ENCODE measurements at places on chromosomes 2 and 18. TPM values are rescaled to one million over a fixed set of nuclear protein-coding genes. Genes with fewer than 3 reads are reported as not detected.

Gene CYP1B1
- 46.1 TPM for total RNA-seq

Gene HOXD10
- total RNA-seq: not detected

Gene PASK
- 1.7 TPM for total RNA-seq

Gene WDCP
- 6.6 TPM for total RNA-seq

Gene CCDC74A
- total RNA-seq: 0.94 TPM

Gene CENPA
- total RNA-seq: 0.38 TPM

Gene GCG
- total RNA-seq: not detected

Gene LIMS4
- total RNA-seq: 4.0 TPM

Gene LHCGR
- total RNA-seq: 0.26 TPM

Gene KCNS3
- 2.8 TPM for total RNA-seq

Gene NEU4
- total RNA-seq: 0.38 TPM

Gene ERBB4
- total RNA-seq: 20.6 TPM

Gene PRSS56
- total RNA-seq: not detected

Gene LIMS3
- total RNA-seq: 3.0 TPM

Gene THUMPD2
- total RNA-seq: 8.7 TPM

GRCh38 chr2:160427629-160428404 lies 65.8 kb downstream of the RBMS1 start:
- DNase-seq: no peak

GRCh38 chr2:25557179-25558036 lies 116.0 kb downstream of the DTNB start:
- no peak for DNase-seq

DNA sequence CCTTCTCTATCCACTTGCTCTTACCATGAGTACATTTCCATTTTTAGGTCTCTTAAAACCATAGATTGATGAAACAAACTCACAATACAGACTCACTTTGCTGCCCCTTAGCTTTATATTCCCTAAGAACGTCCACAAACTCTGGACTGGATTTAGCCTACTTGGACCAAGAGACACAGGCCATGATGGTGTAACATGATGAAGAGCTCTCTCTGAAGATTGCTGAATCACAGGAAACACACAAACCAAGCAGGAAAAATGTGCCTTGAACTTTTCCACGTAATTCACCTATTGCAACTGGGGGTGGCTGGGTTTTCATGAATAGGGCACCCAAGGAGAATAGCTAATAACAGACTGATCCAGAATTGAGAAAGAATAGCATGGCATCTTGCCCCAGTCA lies 201.7 kb upstream of the RBBP8 start:
- no peak for DNase-seq

GRCh38 chr2:18506883-18507509 lies 53.5 kb downstream of the RDH14 start:
- DNase-seq: no peak

- no peak for DNase-seq
Measured at GRCh38 chr2:173673640-173674039, 291.5 kb downstream of the SP3 start.

- peak; percentile 68 for DNase-seq
Measured at GRCh38 chr18:51196811-51197660, 445 bp downstream of the MEX3C start.

GRCh38 chr2:140851258-140851981 lies 1279.4 kb downstream of the LRP1B start:
- no peak for DNase-seq

DNA sequence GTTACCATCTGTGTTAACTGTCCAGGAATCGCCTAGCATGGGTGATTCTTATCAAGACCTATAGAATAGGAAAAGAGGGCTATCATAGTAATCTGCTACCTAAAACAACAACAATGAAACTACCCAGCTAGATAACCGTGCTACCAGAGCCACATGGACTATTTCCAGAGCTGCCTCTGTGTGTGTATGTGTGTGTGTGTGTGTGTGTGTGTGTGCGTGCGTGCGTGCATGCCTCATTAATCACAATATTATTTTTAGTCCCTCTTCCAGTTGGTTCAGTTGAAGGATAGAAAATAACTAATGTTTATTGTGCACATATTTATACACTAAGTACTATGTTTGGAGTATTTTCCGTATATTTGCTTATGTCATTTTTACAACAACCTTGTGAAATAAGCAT lies 201.1 kb downstream of the SP3 start:
- DNase-seq: no peak

DNA sequence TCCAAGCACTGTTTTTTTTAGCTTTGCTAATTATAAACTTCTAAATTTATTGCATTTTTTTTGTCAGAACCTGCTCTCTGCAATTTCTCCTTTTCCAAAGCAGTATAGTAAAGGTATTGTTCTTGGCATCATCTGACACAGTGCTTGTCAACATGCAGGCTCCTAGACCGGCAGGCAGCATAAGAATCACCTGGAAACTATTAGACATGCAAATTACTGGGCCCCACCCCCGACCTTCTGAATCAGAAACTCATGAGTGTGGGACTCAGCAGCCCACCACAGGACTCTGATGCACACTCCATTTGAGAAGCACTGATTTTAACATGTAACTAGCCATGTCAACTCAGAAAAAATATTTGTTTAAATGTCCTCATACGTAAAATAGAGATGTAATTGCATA lies 551.1 kb upstream of the CELF4 start:
- no peak for DNase-seq

DNA sequence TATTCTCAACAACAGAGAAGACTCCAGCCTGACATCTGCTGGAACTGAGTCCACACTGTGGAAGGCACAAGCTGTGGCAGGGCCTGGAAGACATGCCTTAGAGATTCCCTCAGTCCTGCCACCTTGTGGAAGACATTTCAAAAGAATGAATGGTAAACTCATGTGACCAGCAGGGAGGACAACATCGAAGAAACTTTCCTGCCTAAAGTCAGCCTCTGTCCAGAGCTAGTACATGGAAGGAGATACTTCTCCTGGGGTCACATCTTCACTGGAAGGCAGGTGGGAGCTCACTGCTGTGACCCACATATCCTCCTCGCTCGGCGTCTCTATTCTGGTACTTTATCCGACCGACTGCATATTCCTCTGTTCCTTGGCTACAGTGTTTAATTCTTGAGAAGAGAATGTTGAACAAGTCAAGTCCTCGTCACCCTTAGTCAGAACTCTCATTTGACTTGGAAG lies 59.5 kb downstream of the PUM2 start:
- peak; percentile 33 for DNase-seq

DNA sequence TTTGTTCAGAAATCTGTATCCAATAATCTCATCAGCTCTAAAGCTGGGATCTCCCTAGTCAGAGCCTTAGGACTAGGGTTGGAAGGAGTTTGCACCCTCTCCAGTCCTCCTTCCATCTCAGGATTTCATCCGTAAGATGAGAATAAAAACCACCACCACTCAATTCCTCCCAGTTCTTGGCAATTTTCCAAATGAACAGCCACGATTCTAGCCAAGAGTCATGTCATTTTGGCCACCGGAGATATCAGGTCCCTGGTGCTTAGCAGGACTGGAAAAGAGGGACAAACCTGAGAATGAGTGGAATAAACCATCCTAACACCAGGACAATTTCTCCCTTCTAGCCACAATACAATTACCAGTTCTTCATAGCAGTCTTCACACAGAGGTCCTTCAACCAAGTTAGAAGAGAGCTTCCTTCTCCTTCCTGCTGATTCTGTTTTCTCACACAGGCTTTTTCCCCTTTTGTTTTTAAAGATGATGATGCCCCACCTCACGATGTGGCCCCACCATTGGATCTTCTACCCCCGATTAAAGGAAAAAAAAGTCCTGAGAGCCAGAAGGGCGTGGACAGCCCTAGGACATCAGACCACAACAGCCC lies 36.2 kb downstream of the KIAA2012 start:
- DNase-seq: no peak

- DNase-seq: no peak
Measured at GRCh38 chr2:230798769-230799399, 65.9 kb upstream of the ITM2C start.

DNA sequence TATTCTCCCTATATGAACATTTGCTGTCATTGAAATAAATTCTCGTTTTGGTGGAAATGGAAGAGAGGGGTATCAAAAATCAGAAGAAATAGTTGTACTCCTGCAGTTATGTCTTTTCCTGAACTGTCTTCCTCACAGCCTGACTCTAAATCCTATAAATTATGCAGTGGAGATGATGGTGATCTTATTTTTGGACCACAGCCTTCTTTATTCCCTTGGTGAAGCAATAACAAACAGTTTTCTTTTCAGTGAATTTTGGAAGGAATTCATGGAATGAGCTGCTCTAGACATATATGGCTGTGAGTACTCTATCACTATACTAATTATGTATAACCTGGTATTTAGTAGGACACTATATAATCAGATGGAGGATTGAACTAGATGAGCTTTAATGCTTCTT lies 1.7 kb upstream of the SLC25A12 start:
- DNase-seq: no peak

DNA sequence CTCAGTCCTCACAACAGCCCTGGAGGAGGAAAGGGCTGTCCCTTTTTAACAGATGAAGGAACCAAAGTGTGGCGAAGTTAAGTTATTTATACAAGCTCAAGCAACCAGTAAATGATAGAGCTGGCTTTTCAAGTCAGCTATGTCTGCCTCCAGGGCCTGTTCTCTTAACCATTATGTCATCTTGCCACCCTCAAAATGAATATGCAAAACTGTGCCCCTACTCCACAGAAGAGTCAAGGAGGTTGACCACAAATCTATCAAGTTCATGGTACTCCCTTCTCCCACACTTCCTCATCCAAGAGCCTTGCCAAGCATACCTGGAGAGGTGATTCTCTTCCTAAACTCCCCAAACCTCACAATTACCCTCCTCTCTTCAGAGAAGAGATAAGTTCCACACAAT lies 37.3 kb upstream of the CREB1 start:
- DNase-seq: no peak

DNA sequence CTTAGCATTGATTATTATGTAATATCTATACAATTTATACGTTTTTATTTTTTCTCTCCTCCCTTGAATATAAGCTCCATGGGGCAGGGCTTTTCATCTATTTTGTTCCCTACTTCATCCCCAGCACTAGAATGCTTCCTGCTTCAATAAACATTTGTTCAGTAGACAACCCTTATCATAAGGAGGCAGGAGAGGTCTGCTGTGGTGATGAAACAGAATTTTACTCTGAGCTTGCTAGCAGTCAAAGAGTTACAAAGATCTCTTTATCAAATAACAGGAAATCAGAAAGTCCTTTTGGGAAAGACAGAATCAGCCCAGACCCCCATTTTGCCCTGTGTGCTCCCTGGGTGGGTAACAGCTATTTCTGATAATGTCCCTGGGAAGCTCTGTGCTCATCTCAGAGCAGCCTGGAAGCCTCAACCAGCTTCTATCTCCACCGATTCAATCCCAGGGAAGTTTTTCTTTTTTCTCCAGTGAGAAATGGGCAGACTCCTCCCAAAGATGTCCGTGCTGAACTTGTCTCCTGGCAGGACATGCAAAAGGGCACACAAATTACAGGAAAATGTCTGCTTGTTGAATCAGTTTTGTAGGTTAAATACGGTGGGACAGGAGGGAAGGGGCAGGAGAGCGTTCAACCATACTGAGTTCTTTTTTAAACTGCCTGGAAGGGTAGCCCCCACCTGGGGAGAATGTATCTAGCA lies 84.7 kb upstream of the PKDCC start:
- no peak for DNase-seq

DNA sequence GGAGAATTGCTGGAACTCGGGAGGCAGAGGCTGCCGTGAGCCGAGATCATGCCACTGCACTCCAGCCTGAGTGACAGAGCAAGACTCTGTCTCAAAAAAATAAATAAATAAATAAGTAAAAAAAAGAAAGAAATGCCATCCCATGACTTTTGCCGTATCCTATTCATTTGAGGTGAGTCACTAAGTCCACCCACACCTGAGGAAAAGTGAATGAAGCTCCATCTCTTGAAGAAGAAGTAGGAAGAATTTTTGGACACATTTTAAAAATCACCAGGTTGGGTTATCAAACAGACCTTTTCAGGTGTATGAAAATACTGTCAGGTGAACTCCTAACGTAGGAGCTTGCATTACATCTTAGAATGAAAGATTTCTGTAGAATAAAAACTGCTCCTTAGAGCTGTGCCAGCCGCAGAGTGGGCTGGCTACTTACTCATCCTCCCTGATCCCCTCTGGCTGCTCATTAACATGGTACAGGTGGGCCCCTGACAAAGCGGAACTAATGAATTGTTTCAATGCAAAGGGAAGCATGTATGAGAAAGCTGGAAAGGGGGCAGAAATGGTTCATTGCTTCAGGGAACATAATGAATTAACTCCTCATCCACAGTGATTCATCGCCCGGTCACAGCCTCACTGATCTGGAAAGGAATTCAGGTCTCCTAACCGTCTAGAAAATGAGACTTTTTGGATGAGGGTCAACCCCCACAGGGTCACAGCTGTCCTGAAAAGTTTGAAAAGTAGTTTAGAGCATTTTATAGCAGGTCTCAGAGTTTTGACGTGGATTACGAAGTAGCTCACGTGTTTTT lies 191.4 kb downstream of the SPP2 start:
- DNase-seq: no peak

GRCh38 chr2:188378371-188378950 lies 86.8 kb downstream of the GULP1 start:
- no peak for DNase-seq

DNA sequence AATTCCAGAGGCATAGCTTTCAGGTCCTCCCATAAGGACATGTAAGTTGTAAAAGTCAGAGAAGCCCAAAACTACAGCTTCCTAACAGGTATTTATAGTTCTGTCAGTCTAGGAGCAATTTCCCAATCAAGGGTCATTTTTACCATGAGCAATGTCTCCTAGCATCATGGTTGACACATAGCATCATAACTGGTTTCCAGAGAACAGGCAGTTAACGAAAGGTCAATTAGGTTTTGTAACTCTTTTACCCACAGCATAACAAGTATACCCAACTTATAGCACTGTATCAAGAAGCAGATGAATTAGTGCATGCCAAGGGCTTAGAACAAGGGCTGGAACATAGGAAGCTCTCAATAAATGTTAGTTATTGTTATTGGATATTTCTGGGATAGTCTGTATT lies 110.1 kb downstream of the MREG start:
- DNase-seq: no peak

DNA sequence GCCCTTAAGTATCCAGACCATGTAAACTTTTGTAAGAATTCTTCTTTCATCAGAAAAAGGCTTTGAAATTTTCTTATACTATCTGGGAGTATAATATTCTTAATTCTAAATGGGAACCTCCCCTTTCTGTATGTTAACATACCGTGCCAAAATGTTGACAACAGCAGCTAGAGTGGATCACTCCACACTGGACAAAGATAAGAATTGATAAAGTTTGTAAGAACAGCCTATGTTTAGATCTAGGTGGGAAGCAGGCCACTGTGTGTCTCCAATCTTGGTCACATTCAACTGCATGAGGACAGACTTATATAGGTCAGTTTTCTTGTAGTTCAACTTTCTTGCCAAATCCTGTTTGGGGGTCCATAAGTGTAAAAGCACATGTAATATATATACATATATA lies 235.7 kb downstream of the RPIA start:
- DNase-seq: no peak

DNA sequence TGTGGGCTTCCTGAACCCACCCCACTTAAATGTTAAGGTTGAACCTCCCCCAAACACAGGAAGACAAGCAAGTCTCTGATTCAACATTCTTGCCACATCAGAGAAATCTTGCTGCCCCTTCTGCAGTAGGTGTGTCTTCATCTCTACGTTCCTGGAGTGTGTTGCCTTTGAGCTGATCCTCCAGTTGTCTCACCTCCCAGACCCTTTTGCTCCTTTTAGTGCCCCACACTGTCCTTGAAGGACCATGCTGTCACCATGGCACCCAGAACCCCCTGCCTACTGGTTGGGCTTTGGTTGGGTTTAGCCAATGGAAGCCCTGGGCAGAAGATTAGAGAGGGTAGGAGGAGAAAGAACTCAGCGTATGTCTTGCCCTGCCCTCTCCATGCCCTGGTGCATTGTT lies 10.7 kb downstream of the CAB39 start:
- DNase-seq: no peak
